GM19239 (cell line): ENCODE measurements at places on chromosomes 3 and 15.

DNA sequence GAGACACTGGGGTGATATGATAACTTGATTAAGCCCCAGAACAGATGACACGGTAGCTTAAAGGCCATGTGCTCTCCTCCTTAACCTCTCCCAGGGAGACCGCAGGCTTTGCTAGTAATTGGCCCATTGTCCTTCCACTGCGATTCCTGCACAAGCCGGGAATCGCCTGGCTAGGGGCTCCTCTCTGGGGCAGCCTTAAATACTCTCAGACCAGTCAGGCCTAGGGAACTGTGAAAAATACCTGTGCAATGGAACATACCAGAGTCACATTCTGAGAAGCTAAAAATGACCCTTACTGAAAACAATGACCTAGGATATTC is 56.3 kb downstream of the CPN2 start:
- no peak for DNase-seq

GRCh38 chr3:19907523-19907922 is 26.5 kb downstream of the EFHB start:
- DNase-seq, result no peak

GRCh38 chr3:82498186-82498585 is 736.7 kb upstream of the GBE1 start:
- DNase-seq, result no peak

GRCh38 chr15:99514306-99514705 is 51.5 kb upstream of the MEF2A start:
- DNase-seq, result no peak

- no peak for DNase-seq
Measured at GRCh38 chr3:133892541-133893231, 3.0 kb downstream of the RAB6B start.

GRCh38 chr3:128969993-128970739 is 23.7 kb downstream of the CFAP92 start:
- DNase-seq, result peak; percentile 44

- DNase-seq, result no peak
Measured at GRCh38 chr15:79919749-79920511, 23.1 kb upstream of the MTHFS start.

DNA sequence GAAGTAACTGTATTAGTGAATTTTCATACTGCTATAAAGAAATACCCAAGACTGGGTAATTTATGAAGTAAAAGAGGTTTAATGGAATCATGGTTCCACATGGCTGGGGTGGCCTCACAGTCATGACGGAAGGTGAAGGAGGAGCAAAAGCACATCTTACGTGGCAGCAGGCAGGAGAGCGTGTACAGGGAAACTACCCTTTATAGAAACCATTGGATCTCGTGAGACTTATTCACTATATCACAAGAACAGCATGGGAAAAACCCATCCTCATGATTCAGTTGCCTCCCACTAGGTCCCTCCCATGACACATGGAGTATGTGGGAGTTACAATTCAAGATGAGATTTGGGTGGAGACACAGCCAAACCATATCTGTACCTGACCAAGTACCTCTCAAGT is 812.3 kb upstream of the ALCAM start:
- no peak for DNase-seq

DNA sequence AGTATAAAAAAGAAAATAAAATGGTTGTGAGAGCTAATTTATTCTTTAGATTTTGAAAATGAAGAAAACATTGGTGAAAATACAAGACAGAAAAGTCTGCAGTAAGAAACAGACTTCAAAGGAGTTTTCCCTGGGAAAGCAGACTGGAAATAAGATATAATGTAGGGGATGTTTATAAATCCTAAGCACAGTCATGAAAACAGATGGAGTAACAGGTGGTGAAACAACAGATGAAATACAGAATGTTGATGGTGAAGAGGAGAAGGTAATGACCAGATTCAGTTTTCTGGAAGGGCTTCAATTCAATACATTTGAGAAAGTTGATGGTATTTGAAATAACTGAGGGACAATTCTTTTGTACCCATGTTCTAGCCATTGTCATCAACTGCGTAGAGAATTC is 353.9 kb downstream of the CHL1 start:
- no peak for DNase-seq

GRCh38 chr3:66938338-66938963 is 59.7 kb upstream of the KBTBD8 start:
- DNase-seq, result peak; percentile 9

- no peak for DNase-seq
Measured at GRCh38 chr3:134817297-134817696, 22.2 kb downstream of the EPHB1 start.

DNA sequence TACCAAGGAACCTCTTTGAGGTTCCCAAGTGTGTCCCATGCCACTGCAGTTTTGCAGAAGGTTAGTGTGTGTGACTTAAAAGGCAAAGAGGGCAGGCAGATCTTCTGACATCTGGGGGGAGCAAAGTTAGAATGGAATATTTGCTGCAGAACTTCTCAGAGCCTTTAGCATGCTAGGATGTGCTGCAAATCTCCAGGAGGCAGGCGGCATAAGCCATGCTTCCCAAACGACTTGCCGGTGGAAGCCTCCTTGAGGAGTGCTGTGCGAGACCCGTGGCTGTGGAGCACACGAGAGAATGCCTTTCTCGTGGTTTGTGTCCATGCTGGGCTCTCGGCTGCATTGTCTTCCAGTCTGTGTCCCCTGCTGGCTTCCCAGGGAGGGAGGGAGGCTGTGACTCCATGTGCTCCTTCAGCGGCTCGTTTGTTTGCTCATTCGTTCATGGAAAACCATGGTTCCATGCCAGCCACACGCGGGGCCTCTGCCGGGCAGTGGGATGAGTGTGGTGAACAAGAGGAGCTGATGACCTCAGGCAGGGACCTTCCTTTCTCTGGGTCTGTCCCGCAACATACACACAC is 13.8 kb downstream of the HDAC11 start:
- DNase-seq, result no peak

DNA sequence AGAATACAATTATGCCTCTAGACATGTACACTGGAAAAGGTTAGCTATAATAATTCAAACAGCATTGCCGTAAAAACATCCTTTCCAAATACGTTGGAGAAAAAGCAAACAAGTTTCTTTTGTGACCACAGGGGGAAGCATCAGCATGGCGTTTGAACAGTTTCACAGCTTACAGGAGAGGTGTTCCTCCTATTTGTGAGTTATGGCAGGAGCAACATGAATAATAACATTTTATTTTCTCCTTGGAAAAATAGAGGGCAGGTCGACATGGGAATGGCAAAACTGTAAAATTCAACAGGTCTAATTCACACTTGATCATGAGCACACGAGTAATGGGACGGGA is 39.7 kb upstream of the GADL1 start:
- no peak for DNase-seq

GRCh38 chr3:57434041-57434440 is 110.1 kb downstream of the DNAH12 start:
- no peak for DNase-seq

DNA sequence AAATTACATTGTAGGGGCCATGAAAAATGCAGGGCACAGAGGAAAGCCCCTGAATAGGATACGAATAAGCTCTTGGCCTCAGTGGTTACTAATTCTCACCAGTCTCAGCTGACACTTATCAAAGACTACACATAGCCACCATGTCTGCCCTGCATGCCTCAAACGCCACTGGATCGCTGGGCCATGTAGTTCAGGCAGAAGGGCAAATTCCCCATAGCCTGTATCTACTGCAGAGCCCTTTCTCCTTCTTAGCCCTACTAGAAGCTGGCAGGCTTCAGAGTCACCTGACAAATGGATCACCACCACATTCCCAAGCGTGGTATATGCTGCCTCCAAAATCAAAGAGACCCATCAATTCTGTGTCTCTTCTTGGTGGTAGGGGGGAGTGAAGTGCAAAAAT is 177.4 kb downstream of the MINAR1 start:
- DNase-seq, result no peak

GRCh38 chr3:173652093-173652492 is 254.5 kb downstream of the NLGN1 start:
- DNase-seq, result no peak

- no peak for DNase-seq
Measured at GRCh38 chr15:63985221-63986184, 60.8 kb downstream of the DAPK2 start.

DNA sequence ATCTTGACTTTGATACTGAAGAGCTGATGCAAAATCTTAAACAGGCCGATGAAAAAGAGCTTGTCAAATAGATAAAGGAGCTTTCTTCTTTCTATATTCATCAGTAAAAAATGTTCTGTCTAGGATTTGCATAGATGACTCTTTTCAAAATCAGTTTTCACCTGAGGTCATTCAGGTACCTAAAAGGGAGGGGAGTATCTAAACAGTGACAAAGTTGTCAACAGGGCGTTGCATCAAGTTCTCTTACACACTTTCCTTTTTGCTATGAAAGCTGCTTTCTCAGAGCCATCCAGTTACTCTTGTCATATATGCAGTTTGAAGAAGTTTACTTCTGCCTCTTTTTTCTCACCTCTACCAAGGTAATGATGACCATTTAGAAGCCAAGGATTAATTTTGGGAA is 60.0 kb downstream of the AKAP13 start:
- DNase-seq, result no peak

DNA sequence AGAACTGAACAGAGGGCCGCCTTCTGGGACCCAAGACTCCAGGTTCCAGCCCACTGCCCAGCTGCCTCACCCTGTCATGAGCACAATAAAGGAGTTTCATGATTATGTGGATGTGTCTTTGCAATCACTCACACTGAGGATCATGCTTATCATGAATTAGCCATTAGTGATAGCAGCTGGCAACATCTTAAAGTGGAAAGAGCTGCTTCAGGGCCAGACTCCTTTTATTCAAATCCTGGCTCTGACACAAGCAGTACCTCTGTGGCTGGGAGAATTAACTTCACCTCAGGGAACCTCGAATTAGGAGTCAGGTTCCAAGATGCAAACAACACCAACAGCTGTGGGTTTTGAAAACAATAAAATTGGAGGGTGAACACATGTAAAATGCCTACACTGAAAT is 6.6 kb upstream of the SCAP start:
- DNase-seq, result no peak

- no peak for DNase-seq
Measured at GRCh38 chr3:120850381-120851295, 57.4 kb upstream of the STXBP5L start.

GRCh38 chr3:47315069-47315647 is 32.4 kb downstream of the KLHL18 start:
- DNase-seq, result no peak

- peak; percentile 42 for DNase-seq
Measured at GRCh38 chr3:101724329-101725193, at the start of gene CEP97. CEP97 (plus strand) TSS chr3:101724614; CDS start chr3:101724677, 63 bp downstream.

DNA sequence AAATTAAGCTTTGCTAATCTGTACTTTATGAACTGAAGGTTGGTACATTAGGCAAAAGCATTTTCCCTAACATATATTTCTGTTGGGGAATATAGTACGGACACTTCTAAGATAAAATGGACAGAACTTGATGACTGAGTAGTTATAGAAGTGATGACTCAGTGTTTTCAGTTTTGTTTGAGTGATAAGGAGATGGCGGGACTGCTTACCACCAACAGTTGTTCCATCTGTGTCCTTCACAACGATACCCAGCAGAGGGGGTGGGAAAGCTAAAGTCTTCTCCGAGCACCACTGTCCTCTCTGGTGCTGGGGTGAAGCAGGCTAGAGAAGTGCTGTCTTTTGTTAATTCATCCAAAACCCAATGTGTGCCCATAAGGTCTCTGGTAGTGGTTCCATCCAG is 195.8 kb downstream of the CD47 start:
- no peak for DNase-seq

DNA sequence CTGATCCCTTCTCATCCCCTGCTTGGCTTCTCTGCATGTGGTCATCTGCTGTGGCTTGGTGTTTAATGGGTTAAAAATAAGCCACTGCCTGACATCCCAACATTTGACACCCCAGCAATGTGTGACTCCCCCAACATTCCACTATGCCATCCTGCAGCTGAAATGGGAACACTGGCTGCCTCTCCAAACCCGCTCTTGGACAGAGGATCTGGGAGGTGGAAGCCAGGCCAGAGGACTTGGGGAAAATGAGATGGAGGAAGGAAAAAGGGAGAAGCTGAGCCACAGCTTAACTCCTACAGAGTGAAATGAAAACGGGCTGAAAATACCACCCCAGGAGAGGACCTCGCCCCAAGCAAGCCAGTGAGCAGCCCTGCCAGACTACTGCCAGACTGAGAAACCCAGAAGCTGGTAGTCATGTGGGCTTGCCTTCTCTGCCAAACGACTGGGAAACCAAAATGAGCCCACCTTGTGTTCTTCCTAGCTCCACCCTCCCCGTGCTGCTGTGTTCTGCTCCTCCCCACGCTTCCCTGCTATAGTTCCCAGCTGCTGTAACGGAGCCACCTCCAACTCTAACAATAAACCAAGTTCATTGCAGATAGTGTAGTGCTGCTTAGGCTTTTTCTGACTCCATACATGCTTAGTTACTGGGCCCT is 13.7 kb downstream of the MAP1A start:
- DNase-seq, result no peak

DNA sequence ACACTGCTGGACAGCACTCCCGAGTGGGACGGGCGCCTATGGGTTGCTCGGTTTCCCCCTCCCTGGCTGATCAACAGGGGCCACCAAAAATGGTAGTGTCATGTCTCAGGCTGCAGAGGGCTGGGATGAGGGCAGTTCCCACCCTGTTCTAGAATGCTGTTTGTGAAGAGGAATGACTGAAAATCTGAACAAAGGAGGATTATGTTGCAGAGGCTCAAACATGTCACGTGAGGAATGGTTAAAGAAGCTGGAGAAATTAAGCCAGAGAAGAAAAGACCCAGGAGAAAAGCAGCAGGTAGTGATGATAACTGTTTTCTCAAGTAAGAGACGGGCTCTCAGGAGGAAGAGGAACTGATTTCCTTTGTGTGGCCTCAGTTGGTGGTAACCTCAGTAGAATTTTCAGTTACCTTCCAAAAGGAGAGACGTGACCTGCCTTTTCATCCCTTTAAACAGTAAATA is 10.4 kb downstream of the SPG21 start:
- DNase-seq, result no peak

DNA sequence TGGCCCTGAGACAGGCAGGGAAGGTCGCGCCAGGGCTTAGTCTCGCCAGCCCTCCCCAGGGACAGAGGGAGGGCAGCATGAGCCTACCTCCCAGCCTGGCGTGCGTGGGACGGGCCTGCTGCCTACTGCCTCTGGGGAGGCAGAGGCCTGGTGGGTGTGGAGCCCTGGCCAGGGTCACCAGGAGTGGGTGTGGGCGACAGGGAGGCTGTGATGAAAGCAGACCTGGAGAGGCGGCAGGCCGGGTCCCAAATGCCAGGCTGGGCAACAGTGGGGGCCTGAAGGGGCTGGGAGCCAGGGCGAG is 33.1 kb downstream of the PLXNA1 start:
- DNase-seq, result no peak

GRCh38 chr3:128698211-128699047 is 27.6 kb upstream of the RAB7A start:
- no peak for DNase-seq

DNA sequence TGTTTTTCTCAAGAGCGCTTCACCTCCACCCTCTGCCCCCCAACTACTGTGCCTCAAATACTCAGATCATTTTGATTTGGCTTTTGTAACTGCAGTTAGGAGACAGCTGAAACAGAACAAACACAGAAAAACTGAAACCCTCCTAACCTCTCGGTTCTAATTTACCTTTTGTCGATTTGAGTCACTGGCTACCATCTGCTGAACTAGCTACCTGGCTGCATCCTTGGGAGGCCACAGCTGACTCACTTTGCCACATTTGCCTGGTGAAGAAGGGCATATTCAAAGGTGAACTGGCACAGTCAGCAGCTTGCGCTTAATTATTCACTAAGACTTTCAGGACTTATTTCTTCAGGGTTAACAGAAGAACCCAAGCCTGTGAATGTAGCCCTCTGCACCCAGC is 117.7 kb downstream of the FOXB1 start:
- DNase-seq, result no peak

- no peak for DNase-seq
Measured at GRCh38 chr15:77768521-77769078, 135.9 kb upstream of the LINGO1 start.
